ENCODE measurements at places on chromosomes 6 and 20.

- DNase-seq = no peak
These were observed 288.0 kb downstream of the PHACTR1 start for GRCh38 chr6:13004601-13005000.

GRCh38 chr6:5234874-5235273 lies 25.9 kb downstream of the LYRM4 start:
- no peak for DNase-seq

- peak; percentile 37 for DNase-seq
These were observed 314.0 kb upstream of the ECI2 start for GRCh38 chr6:4449409-4449808.

- DNase-seq = no peak
These were observed 174.4 kb downstream of the COL19A1 start for GRCh38 chr6:70040766-70041165.

- no peak for DNase-seq
These were observed 92.5 kb downstream of the TCP11 start for GRCh38 chr6:35048631-35049083.

GRCh38 chr6:115220551-115221159 lies 840.0 kb downstream of the FRK start:
- DNase-seq = no peak

DNA sequence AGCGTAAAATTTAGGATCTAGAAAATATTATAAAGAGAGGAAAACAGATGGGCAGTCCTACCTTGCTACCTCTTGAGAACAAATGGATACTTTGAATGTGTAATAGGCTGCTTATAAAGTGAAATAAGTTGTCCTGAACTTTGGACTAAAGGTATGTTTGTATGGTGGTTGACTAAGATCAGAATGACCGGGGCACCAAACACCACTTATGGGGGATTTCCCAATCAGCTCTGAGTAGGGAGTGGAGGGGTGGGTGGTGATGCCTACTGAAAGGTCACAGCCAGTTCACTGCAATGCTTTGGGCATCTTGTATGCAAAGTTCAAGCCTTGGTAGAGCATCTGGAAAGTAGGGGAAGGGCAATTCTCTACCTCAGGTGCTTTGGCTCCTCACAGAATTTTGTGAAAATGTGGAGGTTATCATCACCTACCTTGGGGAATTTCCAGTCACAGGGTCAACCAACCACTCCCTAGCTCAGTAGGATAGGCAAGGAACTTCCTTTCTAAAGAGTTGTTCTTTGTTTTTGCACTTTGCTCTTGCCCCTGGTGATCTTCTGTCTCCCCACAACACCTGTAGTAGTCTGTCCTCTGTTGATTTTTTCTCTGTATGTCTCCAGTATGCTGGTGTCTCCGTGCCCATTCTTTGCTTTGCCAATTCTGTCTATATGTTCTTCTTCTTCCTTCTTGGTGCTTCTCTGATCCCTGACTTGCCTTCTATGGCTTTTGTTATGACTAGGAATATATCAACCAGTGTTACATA lies at the start of gene TRIM31:
TRIM31 (minus strand) TSS at position 88 of the 757 bp plus-strand sequence. CDS start 285 bp downstream, outside the sequence.
- DNase-seq = no peak

GRCh38 chr6:145761584-145761983 lies 26.3 kb upstream of the EPM2A start:
- no peak for DNase-seq

DNA sequence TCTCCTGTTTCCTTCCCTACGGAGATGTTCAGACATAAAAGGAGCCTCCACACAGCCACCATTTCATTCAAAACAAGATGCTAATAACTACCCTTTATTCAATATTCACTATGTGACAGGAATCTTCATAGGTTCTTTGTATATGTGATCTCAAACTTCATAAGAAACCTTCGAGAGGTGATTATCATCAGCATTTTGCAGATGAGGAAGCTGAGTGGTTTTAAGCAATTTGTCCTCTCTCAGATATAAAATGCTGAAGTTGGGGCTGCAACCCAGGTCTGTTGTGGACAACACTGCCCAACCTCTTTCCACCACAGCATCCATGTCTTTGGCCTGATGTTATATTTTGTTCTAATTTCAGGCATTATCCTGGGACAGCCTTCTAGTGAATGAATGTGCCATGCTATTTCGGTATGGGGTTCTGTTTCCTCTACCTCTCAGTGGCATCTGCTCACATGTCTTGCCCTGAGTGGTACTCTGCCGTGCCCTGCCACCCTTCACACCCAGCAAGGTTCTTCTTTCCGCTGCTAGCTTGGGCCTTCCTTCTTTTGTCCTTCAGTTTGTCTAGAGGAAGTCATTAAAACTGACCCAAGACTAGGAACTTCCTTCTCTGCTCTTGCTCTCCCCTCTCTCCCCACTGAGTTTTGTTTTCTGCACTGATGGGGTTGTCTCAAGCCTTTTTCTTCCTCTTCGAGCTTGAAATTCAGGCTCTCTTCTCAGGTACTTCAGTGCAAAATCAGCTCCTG lies 300.9 kb upstream of the PRDM1 start:
- DNase-seq = no peak

GRCh38 chr6:45952546-45952945 lies 63.1 kb downstream of the CLIC5 start:
- DNase-seq = no peak

DNA sequence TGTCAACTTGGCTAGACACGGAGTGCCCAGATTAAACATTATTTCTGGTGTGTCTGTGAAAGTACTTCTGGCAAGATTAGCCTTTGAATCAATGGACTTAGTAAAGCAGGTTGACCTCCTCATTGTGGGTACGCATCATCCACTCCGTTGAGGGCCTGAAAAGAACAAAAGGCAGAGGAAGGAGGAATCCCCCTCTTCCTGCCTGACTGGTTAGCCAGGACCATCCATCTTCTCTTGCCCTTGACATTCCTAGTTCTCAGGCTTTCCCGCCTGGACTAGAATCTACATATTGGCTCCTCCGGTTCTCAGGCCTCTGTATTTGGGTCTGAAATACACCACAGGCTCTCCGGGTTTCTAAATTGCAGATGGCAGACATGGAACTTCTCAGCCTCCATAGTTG lies 74.0 kb upstream of the POPDC3 start:
- DNase-seq = no peak

GRCh38 chr6:156231026-156231765 lies 546.0 kb upstream of the ARID1B start:
- DNase-seq = no peak

DNA sequence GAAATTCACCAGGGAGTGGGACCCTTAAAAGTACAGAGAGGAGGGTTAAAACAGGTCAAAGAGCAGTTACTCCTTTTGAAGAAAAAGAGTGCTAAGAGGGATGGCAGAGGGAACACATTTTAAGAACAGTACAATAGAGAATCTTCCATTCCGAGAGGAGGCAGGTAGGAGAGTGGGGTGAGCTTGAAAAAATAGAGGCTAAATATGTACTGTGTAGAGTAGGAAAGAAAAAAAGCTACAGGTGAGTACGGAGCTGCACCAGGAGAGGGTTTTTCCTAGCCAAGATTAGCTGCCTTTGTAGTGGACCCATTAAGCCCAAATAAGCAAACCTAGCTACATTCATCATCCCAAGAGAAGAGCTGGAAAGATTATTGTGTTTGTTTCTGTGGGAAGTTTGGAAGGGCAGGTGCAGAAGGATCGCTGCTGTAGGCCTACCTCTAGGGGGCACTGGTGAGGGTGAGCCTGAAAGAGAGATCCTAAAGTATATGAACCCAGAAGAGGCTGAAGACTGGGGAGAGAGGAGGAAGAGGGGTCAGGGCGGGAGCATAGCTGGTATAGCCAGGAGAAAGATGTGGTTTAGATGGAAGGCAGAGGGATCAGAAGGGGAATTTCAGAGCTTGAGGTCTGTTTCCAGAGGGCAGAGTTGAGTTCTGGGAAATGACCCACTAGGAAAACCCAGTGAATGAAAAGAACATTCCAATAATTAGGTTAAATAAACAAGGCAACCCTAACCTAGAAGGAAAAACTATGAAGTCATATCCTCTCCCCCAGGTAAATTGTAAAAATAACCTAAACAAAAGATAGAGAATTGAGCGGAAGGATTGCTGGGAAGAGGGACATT lies 50.2 kb upstream of the HINT3 start:
- DNase-seq = no peak

DNA sequence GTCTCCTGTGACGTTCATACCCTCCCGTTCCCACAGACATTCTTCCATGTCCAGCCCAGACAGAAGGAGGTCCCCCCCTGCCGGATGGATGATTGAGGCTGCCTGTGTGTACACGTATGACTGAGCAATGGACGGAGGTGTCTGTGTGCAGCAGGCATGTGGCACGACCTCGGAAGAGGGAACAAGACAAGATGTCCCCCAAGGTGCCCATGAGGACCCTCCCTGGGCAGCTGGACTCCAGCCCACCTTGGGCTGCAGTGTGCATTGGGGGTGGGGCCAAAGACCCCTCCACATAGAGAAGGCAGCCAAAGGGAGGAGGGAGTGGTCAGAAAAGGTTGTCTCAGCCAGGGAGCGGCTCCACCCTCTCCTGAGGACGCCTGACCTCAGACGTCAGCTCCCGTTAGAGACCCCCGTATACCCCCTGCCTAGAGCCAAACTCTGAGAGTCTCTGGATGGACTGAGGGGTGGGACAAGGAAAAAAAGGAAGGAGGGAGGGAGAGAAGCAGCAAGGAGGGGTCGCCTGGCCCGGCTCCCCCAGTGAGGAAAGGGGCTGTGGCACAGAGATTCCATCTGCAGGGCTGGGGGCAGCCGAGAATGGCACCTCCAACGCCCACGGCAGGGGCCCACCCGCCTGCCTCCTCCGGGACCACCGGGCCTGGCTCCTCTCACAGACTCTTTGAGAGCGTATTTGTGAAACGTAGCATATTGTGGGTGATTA lies 92.9 kb upstream of the BHLHE23 start:
- DNase-seq = no peak

- no peak for DNase-seq
These were observed 29.8 kb upstream of the PKIG start for GRCh38 chr20:44552568-44552949.

GRCh38 chr6:11921017-11921438 lies 91.1 kb upstream of the HIVEP1 start:
- DNase-seq = peak; percentile 90

DNA sequence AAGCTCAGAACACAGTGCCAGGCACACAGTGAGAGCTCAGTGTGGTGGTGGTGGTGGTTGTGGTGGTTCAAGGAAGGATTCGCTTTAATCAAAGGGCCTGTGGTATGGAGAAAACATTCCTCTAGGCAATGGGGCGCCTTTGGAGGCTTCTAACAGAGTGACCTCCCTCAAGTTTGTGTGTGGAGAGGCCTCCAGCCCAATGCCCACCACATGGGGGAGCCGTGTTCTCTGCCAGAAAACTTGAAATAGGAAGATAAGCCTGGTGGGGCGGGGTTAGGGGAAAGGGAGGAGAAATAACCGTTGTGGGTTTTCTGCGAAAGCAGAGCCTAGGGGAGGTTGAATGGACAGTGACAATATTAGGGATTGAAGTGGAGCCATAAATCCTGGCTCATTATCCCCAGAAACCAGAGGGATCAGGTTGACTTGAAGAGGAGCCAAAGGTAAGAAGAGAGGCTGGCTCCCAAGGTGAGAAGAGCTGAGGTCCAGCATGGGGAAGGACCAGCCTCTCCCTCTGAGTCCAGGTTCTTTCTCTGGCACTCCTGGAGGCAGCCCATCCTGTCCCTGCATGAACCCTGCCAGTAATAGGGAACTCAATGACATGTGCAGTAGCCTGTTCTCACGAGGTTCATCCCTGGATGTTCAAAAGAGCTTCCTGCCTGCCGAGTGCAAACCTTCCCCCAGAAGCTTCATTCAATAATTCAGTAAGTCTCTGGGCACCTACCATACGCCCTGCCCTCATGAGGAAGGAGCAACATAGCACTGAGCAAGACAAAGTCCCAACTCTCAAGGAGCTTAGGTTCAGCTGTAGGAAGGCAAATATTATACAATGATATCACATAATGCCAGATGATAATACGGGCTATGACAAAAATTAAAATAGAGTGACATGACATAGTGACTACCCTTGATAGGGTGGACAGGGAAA lies 51.4 kb downstream of the TGM2 start:
- DNase-seq = no peak

GRCh38 chr6:31776989-31777666 lies at the start of gene VWA7:
Gene VWA7 (minus strand): TSS chr6:31777328. CDS start chr6:31776779, 549 bp downstream.
- peak; percentile 64 for DNase-seq

- DNase-seq = no peak
These were observed 234.0 kb upstream of the CEP162 start for GRCh38 chr6:84461461-84461860.

- DNase-seq = no peak
These were observed 28.1 kb downstream of the SPDEF start for GRCh38 chr6:34527751-34528670.

DNA sequence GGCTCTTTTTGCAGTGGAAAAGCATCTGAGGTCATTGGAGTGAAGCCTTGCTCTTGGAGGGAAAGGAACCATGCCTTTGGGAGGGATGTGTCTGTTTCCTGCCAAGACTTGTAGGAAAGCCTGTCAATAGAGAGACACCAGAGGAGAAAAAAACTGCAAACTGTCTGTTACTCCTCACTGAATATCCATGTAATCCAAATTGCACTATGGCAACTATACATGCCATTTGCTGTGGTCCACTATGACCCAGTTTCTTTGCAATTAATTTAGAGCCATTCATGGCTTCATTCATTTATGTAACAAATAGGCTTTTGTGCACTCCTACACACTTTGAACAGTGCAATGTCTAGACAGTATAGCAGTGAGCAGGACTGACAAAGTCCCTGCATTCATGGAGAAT lies 296.5 kb downstream of the SLC35F1 start:
- peak; percentile 10 for DNase-seq

DNA sequence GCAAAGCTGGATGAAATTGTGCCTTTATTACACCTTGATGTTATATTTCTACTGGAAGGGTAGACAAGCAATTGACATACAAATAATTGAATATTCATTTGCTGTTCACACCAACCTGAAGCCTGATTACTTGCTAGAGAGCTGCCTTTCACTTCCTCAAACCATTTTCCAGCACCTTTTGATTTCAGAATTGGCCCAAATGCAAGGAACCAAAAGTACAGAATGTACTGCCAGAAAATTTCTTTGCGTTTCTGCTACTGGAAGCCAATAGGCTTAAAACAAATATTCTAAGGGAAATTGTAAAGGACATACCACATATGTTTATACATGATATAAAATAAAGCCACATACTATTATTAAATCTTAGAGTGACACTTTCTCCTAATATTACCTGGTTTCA lies 94.5 kb downstream of the RFPL4B start:
- DNase-seq = no peak

- DNase-seq = no peak
These were observed 5.3 kb downstream of the LINC00237 start for GRCh38 chr20:21100578-21101452.

DNA sequence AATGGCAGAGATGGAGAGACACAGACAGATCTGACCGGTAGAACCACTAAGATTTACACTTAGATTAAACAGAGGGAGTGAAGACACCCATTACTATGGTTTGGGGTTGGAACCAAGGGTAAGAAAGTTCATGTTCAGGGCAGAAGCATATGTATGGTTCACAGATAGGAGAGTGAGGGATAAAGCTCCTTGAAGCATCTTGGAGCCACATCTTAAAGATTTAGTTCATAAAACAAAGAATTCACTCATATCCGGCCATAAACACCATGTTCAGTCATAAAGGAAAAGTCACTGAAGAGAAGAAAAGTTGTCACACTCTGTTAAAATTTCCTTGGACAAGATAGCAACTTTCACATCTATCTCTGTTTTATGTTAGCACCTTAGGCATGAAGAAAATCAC lies 18.0 kb downstream of the STX7 start:
- no peak for DNase-seq
